ENCODE measurements at places on chromosomes 7 and 10. TPM values are rescaled to one million over a fixed set of nuclear protein-coding genes. Genes with fewer than 3 reads are reported as not detected.

Gene ASAH2
- 0.12 TPM for total RNA-seq

Gene PLAC9
- 17.2 TPM for total RNA-seq

Gene RASSF4
- 7.8 TPM for total RNA-seq

Gene TACC2
- total RNA-seq, result 7.0 TPM

Gene ZNF853
- total RNA-seq, result 0.32 TPM

Gene EPHA1
- total RNA-seq, result not detected

Data from hair follicle dermal papilla cell (primary cell).